ENCODE measurements at places on chromosomes 3 and 15.

GRCh38 chr3:143221446-143221845, 101.9 kb downstream of the CHST2 start:
- no peak for DNase-seq

- DNase-seq: no peak
Measured at GRCh38 chr3:53192608-53193007, 31.6 kb downstream of the PRKCD start.

DNA sequence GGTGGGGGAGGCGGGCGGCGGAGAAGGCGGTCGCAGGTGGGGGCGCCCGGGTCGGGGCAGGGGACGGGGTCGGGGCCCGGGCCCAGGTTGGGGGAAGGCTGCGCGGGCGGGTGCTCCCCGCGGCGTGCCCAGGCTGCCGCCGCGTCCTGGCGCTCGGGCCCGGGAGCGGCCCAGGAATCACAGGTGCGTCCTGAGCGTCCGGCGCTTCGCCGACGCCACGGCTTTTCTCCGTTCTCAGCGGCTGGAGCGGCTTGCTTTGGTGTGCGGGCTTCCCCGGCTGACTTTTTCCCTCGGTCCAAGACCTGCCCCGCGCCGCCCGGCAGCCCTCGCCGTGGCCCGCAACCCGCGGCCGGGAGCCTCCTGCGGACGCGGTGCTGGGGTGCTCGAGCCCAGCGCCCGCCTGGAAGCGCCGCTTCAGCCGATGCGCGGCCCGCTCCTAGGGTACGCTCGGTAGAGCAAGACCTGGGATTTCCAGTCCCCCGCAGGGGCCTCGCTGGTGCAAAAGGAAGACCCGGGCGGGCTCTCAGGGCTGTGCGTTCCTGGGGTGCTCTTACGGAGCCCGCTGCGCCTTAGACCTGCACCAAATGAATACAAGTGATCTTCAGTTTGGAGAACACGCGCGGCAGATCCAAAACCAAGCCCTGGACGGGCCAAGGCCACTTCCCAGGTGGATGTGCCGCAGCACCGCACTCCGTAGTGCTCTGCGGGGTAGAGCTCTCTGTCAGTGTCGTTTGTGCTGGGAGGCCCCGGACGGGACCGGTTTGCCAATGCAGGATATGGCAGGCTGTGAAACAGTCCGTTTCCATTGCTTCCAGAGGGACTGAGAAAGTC, 639 bp downstream of the NIPA1 start:
- DNase-seq: no peak

DNA sequence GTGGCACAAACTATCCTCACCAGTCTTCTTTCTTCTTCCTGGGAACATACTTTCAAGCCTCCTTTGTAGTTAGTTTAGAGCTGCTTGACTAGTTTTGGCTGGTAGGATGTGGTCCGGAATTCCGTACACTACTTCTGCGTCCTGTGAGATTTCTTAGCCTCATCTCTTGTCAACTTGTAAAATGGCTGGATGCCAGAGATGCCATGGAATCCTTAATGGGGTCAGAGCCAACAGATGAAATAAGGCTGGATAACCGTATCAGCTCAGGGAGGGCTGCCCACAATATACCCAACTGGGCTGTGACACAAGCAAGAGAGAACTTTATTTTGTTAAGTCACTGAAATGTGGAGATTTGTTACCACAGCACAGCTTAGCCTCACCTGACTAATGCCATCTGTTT, 466.9 kb upstream of the MDFIC2 start:
- no peak for DNase-seq

DNA sequence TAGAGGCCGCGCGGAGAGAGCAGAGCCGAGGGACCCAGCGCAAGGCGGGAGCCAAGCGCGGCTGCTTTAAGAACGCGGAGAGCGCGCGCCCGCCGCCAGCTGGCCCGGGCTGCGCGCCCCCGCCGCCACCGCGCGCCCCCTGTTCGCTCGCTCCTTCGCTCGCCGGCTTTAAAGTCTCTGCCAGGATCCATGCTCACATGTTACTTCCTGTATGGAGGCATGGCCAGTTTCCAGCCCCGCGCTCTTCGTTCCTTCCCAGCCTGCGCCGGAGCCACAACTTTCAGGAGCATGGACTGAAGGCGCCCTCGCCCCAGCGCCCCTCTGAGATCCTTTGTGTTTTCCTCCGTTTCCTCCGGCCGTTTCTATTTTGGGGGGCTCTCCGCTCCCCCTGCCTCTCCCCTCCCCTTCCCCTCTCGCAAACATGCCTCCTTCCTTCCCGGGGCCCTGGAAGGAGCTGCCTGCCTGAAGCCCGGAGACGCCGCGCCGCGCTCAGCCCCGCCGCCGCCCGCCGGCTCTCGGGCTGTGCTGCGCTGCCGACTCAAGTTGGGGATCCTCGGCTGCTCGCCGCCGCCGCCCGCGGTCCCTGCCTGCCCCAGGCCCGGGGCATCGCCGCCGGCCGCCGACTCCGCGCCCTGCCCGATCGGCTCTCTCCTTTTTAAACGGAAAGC, at the start of gene PTPRG:
TSS of gene PTPRG (plus strand) at position 198 of the 668 bp plus-strand sequence. CDS start 717 bp downstream, outside the sequence.
- DNase-seq: no peak

- no peak for DNase-seq
Measured at GRCh38 chr15:85276508-85276907, 103.9 kb upstream of the AKAP13 start.

- DNase-seq: no peak
Measured at GRCh38 chr3:50743643-50744042, 68.9 kb downstream of the DOCK3 start.

- no peak for DNase-seq
Measured at GRCh38 chr3:78737988-78738387, 1029.8 kb downstream of the ROBO1 start.

DNA sequence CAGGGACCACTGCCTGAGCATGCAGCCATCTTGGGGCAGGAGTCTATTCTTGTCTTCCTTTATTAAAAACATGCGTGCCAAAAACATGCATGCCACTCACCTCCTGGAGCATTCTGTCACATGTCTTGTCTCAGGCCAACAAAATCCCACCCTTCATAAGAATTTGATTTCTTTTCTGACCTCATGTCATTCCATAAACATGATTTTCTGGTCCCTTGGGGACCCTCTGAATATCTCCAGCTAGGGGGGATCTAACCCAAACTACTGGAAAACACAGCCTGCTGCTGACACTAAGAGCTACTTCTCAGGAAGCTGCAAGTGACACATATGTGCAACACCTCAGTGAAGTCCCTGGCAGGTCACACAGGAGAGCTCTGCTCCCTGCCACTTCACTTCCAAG, 26.8 kb upstream of the NOX5 start:
- no peak for DNase-seq

DNA sequence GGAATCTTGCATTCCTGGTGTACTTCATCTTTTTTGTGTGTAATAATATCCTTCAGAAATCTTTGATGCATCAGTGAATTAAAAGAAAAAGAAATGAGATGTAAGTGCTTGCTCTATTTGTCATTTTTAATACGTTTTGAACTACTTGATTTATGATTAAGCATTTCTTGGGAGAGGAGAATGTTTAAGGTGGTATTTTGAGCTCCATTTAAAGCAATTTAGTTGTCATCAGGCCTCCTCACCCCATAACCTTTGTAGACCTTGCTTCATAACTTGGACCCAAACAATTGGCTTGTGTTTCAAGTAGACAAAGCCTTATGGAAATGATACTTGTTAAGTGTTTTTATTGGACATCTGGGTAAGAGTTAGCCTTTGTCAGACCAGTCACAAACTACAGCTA, 87.1 kb upstream of the VEPH1 start:
- no peak for DNase-seq

DNA sequence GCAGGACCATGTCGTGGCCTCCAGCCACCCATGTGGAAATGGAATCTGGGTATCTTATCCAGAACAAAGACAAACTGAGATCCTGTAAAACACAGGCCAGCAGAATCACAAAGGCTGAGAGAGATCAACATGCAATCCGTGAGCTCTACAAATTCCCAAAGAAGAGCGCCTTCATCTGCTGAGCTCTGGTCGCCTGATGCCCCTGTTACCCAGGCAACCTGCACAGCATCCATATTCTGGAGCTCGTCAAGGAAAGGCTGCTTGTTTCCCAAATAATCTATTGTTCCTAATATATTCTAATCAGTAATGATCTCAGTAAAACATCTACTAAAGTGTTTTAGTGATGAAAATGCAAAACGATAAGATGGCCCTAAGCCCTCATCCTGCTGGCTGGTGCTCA, 133.6 kb downstream of the OCA2 start:
- DNase-seq: no peak

DNA sequence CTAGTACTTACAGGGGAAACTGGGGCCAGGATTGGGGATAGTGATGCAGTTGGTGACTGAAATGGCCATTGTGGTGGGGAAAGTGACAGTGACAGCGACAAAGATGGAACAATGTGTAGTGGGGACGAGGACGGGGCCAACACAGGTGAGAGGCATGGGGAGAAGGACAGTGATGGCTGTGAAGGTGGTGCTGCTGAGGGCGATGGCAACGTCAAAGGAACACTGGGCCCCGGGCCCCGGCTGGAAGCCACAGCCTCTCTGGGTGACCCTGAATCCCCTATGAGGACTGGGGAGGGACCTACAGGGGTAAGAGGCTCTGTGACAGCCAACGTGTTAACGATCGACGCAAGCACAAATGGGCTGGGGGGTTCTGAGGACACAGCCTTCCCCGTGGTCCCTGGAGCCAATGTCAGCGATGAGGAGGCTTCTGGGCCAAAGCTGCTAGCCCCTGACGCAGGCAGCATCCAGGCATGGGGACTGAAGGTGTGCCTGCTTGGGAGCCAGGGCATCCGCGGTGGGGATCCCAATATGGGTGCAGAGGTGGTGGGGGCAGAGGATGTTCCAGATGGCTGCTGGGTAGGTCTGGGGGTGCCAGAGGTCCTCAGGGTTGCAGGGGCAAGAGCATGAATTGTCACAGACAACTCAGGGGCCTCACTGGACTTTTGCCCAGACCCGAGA, 25.2 kb upstream of the GOLGA6C start:
- no peak for DNase-seq

- DNase-seq: no peak
Measured at GRCh38 chr15:68439506-68439905, 7.5 kb upstream of the ITGA11 start.

DNA sequence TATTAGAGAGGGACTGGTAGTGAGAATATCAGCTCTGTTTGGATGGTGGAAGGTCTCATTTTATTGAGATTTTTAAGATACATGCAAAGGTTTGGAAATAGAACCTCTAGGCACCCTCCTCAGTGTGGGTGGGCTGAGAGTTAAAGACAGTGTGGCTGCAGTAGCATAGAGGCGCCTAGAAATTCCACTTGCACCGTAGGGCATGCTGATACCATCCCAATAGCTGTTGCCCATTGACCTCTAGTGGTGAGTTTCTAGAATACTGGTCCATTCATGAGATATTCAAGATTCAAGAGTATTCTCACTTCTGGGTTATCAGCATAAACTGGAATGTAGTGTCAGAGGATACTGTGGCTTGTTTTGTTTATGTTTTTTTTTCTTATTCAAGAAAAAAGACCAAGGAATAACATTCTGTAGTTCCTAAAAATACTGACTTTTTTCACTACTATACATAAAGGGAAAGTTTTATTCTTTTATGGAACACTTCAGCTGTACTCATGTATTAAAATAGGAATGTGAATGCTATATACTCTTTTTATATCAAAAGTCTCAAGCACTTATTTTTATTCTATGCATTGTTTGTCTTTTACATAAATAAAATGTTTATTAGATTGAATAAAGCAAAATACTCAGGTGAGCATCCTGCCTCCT, 87.2 kb downstream of the TGFBR2 start:
- no peak for DNase-seq

DNA sequence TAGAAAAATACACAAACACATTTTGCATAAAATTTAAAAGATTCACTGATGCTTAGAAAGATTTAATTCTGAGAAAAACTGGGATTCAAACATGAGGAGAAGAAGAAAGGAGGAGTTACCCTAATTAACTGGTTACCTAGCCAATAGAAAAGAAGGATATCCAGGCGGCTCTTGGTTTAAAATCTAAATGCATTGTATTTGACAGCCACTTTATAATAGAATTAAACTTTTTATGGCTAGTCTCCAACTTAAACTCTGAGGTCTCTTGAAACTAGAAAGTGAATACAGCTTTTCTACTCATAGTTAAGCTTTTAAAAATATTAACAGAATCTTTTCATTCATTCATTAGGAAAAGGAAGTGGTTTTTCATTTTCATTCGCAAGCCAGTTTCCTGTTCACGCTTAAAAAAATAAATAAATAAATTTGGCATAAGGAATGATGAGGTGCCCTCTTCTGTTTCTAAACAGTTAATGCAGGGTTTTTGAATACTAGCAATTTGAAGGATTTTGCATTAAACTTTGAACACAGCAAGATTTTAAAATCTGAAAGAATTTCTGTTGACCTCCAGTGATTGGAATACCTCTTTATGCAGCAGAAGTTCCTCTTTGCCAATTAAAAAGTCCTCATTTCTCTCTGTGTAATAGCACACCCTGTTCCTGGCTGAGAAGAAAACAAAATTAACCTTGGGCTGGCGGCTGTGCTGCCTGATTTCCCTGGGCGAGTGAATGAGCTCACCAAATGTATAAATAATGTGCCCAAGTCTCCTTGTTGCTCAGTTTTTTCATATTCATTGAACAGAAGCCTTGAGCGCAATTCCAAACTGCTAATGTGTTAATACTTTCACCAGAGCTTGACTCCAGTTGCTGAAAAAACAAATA, 105.1 kb downstream of the ZMAT3 start:
- DNase-seq: no peak

DNA sequence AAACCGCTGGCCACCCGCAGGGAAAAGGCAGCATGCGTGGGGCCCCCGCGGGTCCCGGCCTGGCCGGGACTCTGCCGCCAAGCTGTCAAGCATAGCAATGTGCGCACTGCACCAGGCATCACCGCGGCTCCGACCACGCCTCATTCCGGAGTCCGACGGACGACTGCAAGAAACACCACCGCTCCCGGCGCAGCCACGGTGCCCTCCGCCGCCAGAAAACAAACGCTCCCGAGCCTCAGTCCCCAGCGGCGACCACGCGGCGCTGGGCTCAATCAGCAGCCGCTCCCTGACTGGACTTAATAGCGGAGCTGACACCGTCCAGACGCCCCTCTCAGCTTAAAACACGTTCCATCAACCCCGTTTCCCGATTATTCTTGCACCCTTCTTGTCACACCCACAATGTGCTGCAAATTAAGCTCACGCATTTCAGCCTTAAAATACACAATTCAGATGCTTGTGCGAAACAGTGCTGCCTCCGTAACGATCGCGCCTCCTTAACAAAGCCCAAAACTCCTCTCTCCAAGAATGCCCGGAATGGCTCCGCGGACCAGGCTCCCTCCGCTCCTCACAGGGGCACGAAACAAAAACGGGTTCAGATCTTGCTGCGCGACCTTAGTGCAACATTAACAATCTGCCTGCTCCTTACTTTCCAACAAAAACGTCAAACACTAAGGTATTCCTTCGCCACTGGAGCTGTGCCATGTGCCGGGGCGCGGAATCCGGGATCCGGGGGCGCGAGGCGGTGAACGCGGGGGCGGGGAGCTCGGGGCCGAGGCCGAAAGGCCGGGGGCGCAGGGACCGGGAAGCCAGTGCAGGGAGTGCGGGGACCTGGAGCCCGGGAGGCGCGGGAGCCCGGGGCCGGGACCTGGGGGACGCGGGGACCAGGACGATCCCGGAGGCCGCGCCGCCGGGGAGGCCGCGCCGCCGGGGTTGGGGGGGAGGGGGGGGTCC, 655 bp downstream of the CYFIP1 start:
- DNase-seq: peak; percentile 9

GRCh38 chr3:101938262-101938847, 89.0 kb downstream of the NFKBIZ start:
- no peak for DNase-seq

GRCh38 chr3:42655331-42655888, 1.9 kb downstream of the ZBTB47 start:
- no peak for DNase-seq
